ENCODE measurements at places on chromosomes 11 and 22.

- DNase-seq, result no peak
These were observed 23.2 kb upstream of the C1QTNF4 start for GRCh38 chr11:47617417-47617809.

- no peak for DNase-seq
These were observed 57.3 kb upstream of the FADD start for GRCh38 chr11:70145841-70146240.

GRCh38 chr11:130528298-130529261 is 80.1 kb downstream of the ADAMTS15 start:
- no peak for DNase-seq

GRCh38 chr11:95514416-95515110 is 275.0 kb downstream of the FAM76B start:
- DNase-seq, result no peak

DNA sequence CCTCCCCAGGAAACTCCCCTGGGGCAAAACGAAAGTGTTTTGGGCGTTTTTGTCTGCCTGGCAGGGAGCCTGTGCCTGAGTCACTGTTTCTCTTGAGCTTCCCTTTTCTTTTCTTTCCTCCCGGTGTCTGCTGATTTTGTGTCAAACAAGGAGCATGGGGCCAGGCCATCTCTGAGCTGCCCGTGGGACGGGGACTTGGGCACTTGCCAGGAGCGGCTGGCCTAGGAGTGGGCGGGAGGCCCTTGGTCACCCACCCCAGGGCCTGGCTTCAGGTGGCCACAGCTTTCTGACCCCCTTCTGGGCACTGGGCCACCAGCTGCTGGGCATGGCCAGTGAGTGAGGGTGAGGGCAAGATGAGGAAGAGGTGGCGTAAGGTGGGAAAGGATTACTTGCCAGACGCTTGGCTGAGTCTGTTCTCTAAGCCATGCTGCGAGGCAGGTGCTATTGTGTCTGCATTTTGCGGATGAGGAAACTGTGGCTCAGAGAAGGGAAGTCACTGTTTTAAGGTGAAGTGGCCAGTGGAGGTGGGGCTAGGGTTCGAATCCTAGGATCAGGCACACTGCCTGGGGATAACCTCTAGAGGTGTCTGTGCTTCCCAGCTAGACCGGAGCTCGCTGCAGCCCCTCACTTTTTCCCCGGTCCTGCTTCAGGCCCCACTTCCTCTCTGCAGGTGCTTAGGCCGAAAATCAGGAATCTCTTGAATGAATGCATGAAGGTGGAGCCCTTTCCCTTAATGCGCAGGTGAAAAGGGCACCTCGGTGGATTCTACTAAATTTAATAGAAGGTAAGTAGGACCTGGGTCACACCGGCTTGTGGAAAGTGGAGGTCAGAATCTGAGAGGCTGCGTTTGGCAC is 7.8 kb upstream of the NFAM1 start:
- DNase-seq, result no peak

- no peak for DNase-seq
These were observed 8.3 kb downstream of the PLXNB2 start for GRCh38 chr22:50298937-50299784.

DNA sequence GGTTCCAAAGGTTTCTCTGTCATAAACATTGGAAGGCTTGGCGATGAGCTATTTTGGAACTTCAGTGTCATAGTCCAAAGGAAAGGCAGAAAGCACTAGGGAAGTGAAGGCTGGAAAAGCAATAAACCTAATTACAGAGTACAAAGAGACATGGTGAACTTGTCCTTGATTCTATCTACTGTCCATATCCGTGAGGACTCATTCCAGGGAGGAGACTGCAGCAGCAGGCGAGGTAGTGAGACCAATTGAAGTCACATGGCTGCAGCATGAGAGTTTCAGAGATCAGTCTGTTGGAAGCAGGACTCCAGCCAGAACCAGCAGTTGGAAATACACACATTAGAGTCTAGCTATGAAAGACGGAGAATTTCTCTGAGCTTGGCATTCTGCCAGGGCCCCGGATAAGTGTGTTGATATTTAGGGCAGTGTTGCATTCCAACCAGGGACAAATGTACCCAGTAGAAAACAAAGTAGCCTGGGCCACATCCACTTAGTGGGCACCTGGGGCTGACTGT is 54.1 kb upstream of the ARHGAP42 start:
- DNase-seq, result no peak

- no peak for DNase-seq
These were observed 91.3 kb downstream of the CDKN1C start for GRCh38 chr11:2794046-2794967.

GRCh38 chr11:113629562-113629961 is 76.5 kb downstream of the TMPRSS5 start:
- DNase-seq, result no peak

GRCh38 chr11:111730871-111731591 is 35.2 kb downstream of the PPP2R1B start:
- no peak for DNase-seq

DNA sequence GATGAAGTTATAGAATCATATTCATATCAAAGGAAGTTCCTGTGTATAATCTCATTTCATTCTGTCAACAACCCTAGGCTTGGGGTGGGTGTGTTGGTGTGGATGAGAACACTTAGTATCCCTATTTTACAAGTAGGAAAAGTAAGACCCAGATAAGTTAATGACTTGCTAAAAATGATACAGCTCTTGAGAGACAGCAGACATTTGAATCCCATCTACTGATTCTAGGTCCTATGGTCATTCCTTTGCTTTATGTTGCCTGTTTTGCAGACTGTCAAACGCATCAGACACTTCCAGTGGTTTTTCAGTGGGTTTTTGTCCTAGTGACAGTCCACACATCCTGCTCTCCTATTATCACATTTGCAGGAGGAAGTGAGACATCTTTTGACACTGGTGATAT is 153.1 kb downstream of the TEAD1 start:
- no peak for DNase-seq

DNA sequence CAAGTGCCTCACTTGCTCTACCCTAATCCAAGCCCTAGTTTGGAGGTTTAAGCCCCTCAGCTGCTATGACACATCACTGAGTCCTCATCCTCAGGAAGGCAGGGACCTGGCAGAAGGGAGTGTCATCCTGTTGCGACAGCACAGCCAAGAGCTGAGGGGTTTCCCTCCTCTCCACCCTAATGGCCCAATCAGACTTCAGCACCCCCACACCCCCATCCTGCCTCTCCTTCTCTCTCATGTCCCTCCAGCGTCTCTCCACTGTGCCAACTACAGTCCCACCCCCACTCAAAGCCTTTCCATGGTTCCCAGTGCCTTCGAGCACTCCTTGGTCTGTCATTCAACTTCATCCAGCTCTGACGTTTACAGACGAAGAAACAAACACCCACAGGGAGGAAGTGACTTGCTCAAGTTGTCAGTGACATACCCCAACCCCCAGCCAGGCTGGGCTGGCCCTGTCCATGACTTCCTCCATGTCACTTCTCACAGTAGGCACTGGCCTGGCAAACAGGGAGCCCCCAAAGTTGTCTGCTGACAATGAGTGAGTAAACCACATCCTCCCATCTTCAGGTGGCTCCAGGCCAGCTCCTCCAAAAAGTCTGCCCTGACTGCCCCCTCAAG is 15.6 kb downstream of the ARAP1 start:
- peak; percentile 67 for DNase-seq

- no peak for DNase-seq
These were observed 2.3 kb downstream of the NUDT8 start for GRCh38 chr11:67627441-67627811.

GRCh38 chr22:32539631-32540421 is 65.2 kb downstream of the FBXO7 start:
- no peak for DNase-seq

GRCh38 chr11:127651175-127651887 is 650.8 kb upstream of the KIRREL3 start:
- no peak for DNase-seq

DNA sequence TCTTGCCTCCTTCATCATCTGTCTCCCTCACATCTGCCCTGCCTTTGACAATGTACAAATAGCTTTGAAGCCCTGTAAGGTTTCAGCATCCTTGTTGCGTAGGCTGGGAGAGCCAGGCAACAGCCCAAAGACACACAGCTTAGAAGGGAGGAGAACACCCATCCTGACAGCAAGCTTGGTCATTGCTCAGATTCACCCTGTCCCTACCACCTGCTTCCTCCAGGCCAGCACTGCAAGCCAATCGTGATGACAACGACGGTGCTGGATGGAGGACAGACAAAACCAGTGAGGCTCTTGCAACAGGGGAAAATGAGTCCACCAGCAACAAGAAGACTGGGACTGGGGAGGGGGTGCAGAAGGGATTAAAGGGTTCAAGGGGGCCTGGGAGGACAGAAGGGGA is 32.9 kb upstream of the CD5 start:
- no peak for DNase-seq

GRCh38 chr11:46352063-46352841 is 5.0 kb downstream of the DGKZ start:
- DNase-seq, result no peak

- no peak for DNase-seq
These were observed 7.5 kb upstream of the MS4A7 start for GRCh38 chr11:60370811-60371298.

- DNase-seq, result no peak
These were observed 75.7 kb downstream of the GRAMD1B start for GRCh38 chr11:123505546-123506299.

- DNase-seq, result peak; percentile 52
These were observed 36.0 kb upstream of the CSNK1E start for GRCh38 chr22:38353142-38353629.

GRCh38 chr11:61294717-61295595 is at the start of gene VWCE:
Gene VWCE, minus strand, starts transcription at chr11:61295316. Its CDS starts 279 bp downstream, at chr11:61295037.
- peak; percentile 50 for DNase-seq

- no peak for DNase-seq
These were observed 6.0 kb downstream of the DENND6B start for GRCh38 chr22:50320671-50321325.

DNA sequence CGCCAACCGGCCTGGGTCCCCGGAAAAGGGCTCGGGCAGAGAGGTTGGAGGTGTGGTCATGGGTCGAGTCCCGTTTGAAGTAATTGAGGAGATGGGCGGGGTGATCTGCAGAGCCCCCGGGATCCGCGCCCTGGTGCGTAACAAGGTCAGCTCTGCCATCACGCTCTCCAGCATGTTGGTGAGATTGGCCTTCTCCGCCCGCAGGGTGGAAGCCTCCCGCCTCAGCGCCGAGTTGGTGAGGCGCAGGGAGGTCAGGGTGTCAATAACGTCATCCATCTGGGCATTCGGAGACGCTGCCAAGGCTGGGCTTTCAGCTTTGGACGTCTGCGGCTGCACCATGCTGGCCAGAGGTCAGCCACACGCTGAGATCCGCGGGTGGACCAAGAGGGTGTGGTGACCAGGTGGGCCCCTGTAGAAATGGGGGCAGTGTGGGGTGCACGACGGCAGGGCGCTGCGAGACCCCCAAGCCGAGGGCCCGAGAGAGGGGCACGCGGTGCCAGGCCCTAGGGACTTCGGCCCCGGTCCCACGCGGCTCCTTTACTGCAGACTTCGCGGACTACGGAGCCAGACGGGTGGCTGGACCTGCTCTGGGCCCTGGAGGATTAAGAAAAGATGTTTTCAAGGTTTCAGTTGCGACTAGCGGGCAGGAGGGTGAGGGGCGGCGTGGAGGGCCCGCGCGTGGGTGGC is 672 bp downstream of the RTL6 start:
- DNase-seq, result no peak

Data from A549 (cell line).